Astrocyte (in vitro differentiated cells and primary cell): ENCODE measurements at places on chromosomes 11 and 22. TPM values are rescaled to one million over a fixed set of nuclear protein-coding genes. Genes with fewer than 3 reads are reported as not detected.

Gene ELFN2
- total RNA-seq = 2.8 and 3.0 TPM in 2 replicates

Gene BEST1
- total RNA-seq = 0.60 and 0.66 TPM in 2 replicates

Gene SAC3D1
- total RNA-seq = 13.8 and 14.6 TPM in 2 replicates

Gene SLC22A9
- total RNA-seq = not detected in 2 replicates

Gene SCGB2A2
- total RNA-seq = not detected in 2 replicates

Gene CTSF
- total RNA-seq = 1.5 and 4.0 TPM in 2 replicates

Gene CHADL
- 0.23 and 0.34 TPM in 2 replicates for total RNA-seq

Gene CENPM
- 0.84 and 2.0 TPM in 2 replicates for total RNA-seq

Gene CD248
- 50.9 and 58.8 TPM in 2 replicates for total RNA-seq

Gene UBQLN3
- not detected in 2 replicates for total RNA-seq

Gene KIRREL3
- 0.79 and 0.91 TPM in 2 replicates for total RNA-seq

Gene ZBTB16
- total RNA-seq = 0.36 and 0.50 TPM in 2 replicates

Gene ZC3H12C
- 10.4 and 12.0 TPM in 2 replicates for total RNA-seq

Gene XKR3
- total RNA-seq = not detected in 2 replicates

Gene TMEM109
- 72.8 and 72.9 TPM in 2 replicates for total RNA-seq

Gene C22orf31
- total RNA-seq = not detected in 2 replicates
